ENCODE measurements at places on chromosomes 16 and 17.

- DNase-seq, result peak; percentile 1
Measured at GRCh38 chr16:87233928-87234327, 83.3 kb downstream of the C16orf95 start.

- DNase-seq, result no peak
Measured at GRCh38 chr17:14953405-14953804, 311.7 kb downstream of the PMP22 start.

- no peak for DNase-seq
Measured at GRCh38 chr17:5286846-5287245, 4.8 kb downstream of the RABEP1 start.

DNA sequence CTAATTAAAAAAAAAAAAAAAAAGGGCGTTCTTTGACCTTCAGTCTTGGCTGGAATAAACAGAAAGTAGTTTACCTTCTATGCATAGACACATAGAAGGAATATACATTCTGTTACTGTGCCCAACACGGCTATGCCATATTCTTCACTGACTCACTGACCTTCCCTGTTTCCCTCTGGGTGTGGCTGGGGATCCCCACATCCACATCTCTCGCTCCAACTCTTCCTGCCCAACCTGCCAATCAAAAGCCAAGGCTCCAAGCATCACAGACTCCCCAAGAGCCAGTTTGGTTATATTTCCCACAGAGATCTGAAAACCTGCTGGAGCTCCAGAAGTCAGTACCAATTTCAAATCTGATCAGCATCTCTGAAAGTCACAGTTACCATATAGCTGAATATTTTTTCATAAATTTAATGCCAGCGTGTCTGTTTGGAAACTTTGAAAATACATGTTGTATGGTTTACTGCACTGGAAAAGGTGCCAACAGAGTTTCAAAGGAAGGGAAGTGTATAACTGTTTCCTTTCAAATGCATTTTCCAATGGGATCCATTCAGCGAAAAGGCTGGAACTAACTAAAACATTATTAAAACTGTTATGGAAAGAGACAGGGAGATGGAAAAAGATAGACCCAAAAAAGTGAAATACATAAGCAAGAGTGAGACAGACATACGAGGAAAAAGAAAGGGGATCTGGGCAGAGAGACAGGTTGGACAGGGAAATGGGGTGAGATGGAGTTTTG, 91.8 kb downstream of the SMG6 start:
- no peak for DNase-seq

DNA sequence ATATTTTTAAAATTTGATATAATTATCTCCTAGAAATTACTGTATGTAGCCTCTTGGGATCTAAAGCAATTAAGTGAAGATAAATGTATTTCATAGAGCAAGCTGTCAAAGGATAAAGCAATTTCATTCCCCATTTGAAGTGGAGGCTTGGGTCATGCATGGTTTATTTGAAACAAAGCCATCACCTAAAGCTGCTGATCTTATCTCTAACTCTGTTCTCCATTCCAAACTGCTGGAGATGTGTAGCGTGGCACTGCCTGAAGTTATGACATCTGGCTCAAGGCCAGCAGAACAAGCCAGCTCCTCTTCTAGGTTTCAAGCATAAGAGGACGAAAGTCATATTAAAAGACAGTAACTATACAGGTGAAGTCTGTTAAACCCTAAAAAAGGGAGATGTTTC, 83.9 kb downstream of the HIC1 start:
- DNase-seq, result no peak

- no peak for DNase-seq
Measured at GRCh38 chr17:44909681-44910144, 5.6 kb downstream of the GFAP start.

- no peak for DNase-seq
Measured at GRCh38 chr17:31002047-31002446, 31.2 kb downstream of the RNF135 start.

GRCh38 chr16:12305847-12306801, 329.6 kb downstream of the SNX29 start:
- DNase-seq, result no peak

DNA sequence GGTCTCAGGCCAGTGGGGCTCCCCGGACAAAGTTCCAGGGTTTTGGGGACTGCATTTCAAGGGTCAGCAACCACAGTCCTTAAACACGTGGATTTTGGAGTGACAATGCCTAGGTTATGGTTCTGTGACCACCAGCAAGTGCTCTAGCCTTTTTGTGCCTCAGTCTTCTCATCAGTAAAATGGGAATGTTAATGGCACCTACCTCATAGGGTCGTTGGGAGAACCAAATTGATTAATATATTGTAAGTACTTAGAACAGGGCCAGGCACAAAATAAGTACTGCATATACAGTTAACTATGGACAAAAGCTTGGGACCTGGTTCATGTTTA, 13.8 kb downstream of the IL4R start:
- no peak for DNase-seq

GRCh38 chr17:43393944-43394482, 4.8 kb upstream of the ARL4D start:
- peak; percentile 95 for DNase-seq

DNA sequence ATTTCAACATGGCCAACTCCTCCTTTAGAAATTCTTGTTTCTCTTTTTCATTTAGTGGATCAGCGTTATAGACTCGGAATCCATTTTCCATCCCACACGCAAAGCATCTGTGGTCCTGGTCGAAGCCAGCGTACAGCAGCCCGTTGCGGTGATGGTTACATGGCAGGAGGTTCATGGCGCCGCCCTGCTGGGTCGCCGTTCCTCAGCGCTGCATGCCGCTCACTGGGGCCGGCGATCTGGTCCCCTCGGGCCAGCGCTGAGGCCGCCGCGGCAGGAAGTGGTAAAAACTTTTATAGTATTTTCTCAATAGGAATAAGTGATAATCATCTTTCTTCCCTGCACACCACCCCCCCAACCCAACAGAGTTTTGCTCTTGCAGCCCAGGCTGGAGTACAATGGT, 29.9 kb upstream of the RHOT1 start:
- no peak for DNase-seq

- DNase-seq, result peak; percentile 43
Measured at GRCh38 chr17:75065562-75066151, 18.6 kb downstream of the KCTD2 start.

DNA sequence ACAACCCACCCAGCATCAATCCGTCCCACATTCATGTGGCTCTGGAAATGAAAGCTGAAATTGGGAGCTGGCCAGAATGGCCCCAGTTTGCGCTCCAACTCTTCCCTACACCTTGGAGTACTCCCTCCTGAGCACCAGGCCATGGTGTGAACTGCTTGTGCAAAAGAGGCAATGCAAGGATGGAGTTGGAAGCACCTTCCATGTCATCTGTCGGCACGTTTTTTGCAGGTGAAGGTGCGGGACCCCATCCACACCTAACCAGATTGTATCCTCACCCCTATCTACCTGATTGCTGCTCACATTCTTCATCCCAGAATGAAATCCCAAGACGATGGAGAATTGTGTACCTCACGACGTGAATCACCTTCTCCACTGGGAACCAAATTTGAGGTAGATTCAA, 136.6 kb upstream of the WSB1 start:
- DNase-seq, result no peak

- DNase-seq, result no peak
Measured at GRCh38 chr17:64614266-64615027, 47.7 kb downstream of the SMURF2 start.

GRCh38 chr17:77875881-77876509, 82.5 kb upstream of the TNRC6C start:
- peak; percentile 72 for DNase-seq

DNA sequence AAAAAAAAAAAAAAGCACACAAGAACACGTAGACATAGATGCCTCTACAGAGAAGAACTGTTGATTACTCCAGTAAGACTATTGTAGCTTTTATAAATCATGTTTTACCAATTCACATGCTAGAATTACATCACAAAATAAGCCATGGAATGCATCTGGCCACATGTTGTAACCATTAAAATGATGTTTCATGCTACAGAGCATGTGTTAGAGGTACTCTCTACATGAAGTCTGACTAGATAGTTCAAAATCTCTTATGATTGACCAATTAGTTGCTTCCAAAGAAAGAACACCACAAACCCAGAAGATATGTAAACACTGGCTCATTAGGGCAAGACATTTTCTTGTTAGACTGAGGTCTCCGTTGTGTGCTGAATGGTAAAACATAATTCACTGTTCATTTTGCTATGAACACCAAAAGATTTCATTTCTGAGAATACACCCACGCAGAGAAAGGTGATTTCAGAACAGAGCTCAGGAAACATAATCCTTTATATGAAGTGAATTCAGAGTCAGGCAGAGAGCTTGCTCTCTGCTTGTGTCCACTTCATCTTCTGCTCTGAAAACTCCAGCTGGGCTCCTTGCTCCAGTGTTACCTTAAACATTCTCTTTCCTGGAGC, 411.4 kb upstream of the SOX9 start:
- no peak for DNase-seq

DNA sequence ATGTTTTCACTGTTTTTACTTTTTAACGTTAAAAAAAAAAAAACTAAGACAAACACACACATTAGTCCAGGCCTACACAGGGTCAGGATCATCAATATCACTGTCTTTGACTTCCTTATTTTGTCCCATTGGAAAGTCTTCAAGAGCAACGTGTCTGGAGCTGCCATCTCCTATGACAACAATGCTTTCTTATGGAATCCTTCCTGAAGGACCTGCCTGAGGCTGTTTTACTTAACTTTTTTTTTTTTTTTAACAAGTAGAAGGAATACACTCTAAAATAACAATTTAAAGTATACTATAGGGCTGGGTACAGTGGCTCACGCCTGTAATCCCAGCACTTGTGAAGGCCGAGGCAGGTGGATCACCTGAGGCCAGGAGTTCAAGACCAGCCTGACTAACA, 71.8 kb upstream of the BCAR1 start:
- no peak for DNase-seq

GRCh38 chr17:72342627-72343527, 222.1 kb downstream of the SOX9 start:
- no peak for DNase-seq

GRCh38 chr16:77555791-77556190, 121.0 kb upstream of the ADAMTS18 start:
- DNase-seq, result no peak

DNA sequence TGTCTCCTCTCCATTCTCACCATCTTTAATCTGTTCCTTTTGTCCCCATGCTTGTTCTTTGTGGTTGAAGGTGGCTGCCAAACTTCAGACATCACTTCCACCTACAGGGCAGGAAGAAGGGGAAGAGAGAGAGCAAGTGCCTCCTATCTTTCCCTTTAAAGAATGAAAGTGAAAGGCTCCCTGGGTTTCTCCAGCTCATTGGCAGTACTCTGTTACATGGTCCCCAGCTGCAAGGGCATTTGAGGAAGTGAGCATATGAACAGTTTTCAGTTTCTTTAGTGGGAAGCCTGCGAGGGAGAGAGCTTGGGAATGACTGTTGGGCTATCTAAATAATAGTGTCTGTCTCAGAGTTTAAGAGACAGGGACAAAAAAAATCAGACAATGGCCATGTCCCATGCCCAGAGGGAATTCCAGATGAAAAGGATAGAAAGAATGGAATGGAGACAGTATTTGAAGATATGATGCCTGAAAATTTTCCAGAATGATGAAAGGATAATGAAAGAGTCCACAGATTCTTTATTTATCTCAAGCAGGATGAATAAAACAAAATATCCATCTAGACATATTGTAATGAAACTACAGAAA, 159.9 kb downstream of the LGALS9B start:
- peak; percentile 56 for DNase-seq

- no peak for DNase-seq
Measured at GRCh38 chr17:2635241-2635640, 41.8 kb downstream of the PAFAH1B1 start.

DNA sequence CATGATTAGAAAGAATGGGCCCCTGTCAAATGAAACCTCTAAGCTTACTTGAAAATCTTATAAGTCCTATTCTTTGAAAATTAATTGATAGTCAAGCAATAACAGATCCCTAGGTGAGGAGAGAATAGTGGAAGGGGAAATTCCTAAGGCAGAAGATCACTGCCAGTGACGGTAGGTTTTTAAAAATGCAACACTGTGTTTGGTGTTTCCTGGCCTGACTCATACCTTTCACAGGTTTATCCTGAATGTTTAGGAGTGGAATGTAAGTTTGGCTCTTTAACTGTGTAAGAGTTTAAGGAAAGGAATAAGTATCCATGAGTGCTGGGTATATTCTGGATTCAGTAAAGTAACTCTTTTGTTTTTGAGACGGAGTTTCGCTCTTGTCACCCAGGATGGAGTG, 23.8 kb downstream of the HAPSTR1 start:
- DNase-seq, result no peak

- peak; percentile 36 for DNase-seq
Measured at GRCh38 chr17:29342158-29342765, 47.9 kb upstream of the TAOK1 start.

GRCh38 chr17:31294820-31295488, 2.1 kb downstream of the OMG start:
- no peak for DNase-seq

DNA sequence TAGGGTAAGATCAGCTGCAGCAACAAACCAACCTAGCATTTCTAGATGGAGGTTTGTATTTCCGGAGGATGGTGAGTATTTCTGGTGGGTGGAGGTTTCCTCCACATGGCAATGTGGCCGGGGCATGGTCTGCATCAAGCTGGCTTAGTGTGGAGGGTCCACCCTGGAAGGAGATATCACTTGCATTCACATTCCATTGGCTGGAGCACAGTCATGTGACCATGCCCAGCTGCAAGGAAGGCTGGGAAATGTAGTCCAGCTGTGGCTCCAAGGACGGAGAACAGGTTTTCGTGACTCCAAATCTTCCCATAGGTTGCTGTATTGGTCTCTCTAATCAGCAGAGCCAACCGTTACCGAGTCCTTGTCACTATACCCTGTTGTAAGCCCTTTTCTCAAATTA, 68.7 kb downstream of the RAI1 start:
- DNase-seq, result peak; percentile 53

- DNase-seq, result no peak
Measured at GRCh38 chr16:27108051-27108770, 41.5 kb downstream of the C16orf82 start.

DNA sequence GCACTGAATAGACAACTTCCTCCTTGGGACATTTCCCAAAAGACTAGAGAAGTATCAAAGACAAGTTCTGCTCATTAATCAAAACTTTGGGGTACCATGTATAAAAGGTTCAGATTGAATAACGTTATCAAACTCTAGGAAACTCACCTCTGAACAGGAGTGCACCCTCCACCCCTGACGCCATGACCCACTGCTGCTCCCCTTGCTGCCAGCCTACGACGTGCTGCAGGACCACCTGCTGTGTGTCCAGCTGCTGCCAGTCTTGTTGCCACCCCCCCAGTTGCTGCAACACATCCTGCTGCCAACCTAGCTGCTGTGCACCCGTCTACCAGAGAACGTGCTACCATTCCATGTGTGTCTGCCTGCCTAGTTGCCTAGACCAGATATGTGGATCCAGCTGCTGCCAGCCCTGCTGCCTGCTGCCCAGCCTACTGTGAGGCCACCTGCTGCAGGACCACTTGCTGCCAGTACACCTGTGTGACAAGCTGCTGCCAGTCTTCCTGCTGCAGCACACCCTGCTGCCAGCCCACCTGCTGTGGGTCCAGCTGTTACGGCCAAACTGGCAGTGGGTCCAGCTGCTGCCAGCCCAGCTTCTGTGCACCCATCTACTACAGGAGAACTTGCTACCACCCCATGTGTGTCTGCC, 13.8 kb upstream of the KRTAP9-2 start:
- no peak for DNase-seq

GRCh38 chr17:64172510-64172909, 42.6 kb upstream of the ERN1 start:
- peak; percentile 26 for DNase-seq
